ENCODE measurements at places on chromosomes 4 and X.

DNA sequence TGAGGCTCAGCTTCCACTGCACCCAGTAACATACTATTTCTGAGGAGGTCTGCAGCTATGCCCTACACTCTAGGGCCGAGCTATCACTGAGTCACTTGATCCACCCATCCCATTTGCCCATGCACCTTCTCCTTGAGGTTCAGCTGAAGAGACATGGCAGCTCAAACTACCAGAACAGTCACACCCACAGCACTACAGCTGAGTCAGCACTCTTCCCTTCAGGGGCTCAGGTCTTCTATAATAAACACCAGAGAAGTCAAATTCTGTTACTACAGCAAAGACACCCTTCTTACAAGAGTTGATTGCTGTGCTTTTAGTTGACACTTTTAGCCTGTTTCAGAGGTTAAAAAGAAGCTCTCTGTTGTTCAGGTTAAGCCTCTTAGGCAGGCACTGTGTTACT, 1696.4 kb upstream of the ADGRL3 start:
- DNase-seq = no peak

- DNase-seq = no peak
Observed at GRCh38 chr4:181677621-181678020, 565.6 kb upstream of the TENM3 start.

GRCh38 chr4:27005501-27005900, 144.9 kb downstream of the STIM2 start:
- no peak for DNase-seq

GRCh38 chr4:10095296-10095991, 21.2 kb downstream of the WDR1 start:
- DNase-seq = no peak

- no peak for DNase-seq
Observed at GRCh38 chrX:38805432-38806389, 4.5 kb downstream of the MID1IP1 start.

GRCh38 chr4:5885733-5886132, 7.2 kb downstream of the CRMP1 start:
- no peak for DNase-seq

DNA sequence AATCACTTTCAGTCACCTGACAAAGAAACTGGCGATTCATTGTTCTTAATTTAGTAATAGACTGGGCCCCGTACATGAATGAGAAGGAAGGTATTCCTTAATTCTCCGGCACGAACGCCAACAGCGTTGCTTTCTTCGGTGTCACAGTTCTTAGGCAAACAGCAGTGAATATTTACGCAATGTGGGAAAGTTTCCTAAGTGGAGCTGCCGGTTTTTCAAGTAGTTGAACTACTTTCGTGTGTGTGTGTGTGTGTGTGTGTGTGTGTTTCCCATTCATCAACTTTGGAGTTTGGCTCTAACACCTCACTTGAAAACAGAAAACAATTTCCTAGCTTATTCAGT, 651 bp downstream of the NXT2 start:
- no peak for DNase-seq

DNA sequence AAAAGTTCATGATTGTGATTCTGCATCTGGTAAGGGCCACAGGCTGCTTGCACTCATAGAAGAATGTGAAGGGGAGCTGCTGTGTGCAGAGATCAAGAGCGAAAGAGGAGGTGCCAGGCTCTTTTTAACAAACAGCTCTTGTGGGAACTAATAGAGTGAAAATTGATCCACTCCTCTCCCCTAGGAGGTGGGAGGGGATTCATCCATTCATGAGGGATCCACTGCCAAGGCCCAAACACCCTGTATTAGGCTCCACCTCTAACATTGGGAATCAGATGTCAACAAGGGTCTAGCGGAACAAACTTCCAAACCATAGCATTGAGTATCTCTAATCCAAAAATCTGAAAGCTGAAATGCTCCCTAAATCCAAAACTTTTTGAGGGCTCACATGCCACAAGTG, 16.4 kb upstream of the PPID start:
- DNase-seq = no peak

DNA sequence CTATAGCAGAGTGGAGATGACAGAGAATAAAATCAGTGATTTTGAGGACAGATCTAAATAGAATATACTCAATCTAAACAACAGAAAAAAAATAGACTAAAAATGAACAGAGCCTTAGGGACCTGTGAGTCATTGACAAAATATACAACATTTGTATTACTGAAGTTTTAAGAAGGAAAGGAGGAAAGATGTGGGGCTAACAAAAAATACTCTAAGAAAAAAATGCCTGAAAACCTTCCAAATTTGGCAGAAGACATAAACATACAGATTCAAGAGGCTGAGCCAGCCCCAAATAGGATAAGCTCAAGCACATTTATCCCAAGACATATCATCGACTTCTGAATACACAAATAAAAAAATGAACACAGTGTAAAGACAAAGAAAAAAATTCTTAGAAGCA, 123.6 kb upstream of the INTU start:
- no peak for DNase-seq

GRCh38 chrX:124502599-124502998, 156.2 kb downstream of the SH2D1A start:
- no peak for DNase-seq

DNA sequence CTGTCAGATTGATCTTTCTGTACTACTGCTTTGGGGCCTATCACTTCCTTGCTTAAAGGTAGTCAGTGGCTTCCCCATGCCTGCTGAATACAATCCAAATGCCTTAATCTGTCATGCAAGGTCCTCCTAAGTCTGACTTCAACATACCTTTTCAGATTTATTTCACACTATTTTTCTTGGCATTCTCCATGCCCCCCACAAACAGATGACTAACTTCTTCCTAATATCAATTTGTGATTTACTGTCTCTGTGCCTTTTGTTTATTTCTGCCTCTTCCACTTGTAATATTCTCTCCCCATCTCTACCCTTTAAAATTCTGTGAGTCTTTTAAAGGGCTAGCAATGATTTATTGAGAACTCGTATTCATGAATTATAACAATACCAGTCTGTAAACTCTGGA, 41.8 kb downstream of the OCRL start:
- no peak for DNase-seq

DNA sequence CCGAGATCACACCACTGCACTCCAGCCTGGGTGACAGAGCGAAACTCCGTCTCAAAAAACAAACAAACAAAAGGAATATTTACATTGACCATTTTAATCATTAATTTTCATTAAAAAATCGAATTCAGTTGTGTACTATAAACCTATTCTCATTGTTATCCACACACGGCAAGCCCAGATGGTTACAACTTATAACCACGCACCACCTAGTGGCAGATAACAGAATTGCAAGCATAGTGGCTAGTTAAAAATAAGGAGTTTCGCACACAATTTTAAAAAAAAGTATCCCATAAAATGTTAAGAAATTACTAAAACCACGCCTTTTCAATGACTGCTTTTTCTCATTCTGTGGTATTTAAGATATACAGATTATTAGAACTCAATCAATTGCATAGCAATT, 25.4 kb downstream of the MBNL3 start:
- no peak for DNase-seq

DNA sequence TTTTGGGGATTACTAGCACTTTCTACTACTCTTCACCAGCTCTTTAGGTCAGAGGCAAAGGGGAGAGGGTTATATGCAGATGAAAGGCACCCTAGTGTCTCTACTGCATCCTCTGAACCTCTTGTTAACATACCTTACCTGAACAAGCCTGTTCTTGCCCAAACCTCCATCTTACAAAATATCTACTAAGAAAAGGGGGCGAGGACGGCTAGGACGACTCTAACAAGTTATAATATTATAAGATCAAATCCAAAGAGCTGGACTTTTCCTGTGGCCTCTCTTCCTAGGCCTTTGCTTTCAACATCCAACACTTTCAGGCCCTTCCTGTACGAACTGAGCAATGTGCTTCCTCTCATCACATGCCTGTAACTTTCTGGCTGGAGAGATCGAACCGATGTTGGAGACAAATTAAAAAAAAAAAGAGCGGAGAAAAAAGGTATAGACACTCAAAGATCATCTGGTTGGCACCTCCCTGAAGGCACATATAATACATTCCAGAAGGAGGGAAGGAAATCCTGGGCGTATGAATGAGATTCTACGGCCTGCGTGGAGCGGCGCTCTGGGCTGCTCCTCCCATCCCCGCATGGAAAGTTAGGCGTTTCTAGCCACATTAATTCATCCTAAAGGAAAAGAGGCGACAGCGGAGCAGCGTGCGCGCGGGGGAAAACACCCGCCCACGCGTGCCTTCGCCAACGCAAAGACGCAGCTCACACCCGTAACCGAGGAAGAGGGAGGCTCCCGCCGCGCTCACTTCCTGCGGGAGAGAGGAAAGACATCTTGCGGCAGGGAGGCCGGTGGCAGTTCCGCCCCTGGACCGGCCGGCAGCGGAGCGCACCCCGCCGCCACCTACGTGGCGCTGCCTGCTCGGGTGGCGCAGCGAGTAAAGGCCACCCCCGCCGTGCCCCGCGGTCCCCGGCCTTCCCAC, 808 bp downstream of the PRDM5 start:
- no peak for DNase-seq

- no peak for DNase-seq
Observed at GRCh38 chr4:115357776-115358175, 244.4 kb upstream of the NDST4 start.

DNA sequence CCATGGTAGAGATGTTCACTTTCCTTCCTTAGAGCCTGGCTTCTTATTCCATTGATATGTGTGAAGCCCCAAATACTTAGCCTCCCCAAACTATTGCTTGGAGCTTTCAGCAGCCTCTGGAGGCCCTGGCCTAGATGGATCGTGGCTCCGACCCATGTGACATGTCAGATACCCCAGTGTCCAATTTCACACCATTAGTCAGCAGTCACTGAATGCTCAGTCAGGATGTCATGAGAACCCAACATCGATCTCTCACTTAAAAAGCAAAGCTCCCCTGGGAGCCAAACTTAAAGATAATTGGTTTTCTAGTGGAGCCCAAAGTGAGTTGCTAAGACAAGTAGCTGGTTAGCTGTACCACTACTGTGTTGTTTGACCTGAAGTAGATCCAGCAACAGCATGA, 41.6 kb upstream of the IGSF1 start:
- no peak for DNase-seq

DNA sequence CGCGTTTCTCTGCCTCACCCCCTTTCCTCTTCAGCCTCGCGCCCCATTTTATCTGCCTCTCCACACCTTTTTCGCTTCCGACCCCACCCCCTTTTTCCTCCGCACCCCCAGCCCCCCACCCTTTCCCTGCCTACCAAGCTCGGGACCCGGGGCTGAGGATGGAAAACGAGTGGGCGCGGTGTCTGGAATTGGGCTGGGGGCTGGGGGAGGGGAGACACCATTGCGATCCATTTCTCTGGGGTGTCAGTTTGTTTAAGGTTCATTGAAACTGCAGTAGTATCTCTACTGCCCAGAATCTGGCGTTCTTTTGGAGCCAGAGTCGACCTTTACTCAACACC, 707 bp downstream of the SLC9A6 start:
- DNase-seq = no peak

DNA sequence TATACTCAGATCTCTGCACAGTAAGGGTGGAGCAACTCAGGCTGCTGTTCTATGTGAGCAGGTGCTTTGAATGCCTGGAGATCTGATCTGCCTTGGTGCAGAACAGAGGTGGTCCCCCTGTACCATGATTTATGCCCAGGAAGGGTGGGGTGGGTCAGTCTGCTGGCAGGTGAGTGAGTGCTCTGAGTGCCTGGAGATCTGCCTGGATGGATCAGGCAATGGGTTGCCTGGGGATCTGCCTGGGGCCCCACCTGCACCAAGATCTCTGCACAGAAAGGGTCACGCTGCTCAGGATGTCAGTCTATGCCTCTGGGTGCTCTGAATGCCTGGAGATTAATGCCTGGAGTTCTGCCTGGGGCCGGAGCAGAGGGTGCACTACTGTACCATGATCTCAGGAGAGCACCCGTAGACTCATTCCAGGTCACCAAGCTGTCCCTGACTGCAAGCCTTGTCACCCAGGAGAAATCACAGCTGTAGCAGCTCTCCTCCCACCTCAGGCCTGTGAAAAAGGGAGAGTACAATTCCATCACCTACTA, 342.9 kb downstream of the GBA3 start:
- no peak for DNase-seq

- no peak for DNase-seq
Observed at GRCh38 chr4:187887906-187888305, 107.7 kb upstream of the ZFP42 start.

DNA sequence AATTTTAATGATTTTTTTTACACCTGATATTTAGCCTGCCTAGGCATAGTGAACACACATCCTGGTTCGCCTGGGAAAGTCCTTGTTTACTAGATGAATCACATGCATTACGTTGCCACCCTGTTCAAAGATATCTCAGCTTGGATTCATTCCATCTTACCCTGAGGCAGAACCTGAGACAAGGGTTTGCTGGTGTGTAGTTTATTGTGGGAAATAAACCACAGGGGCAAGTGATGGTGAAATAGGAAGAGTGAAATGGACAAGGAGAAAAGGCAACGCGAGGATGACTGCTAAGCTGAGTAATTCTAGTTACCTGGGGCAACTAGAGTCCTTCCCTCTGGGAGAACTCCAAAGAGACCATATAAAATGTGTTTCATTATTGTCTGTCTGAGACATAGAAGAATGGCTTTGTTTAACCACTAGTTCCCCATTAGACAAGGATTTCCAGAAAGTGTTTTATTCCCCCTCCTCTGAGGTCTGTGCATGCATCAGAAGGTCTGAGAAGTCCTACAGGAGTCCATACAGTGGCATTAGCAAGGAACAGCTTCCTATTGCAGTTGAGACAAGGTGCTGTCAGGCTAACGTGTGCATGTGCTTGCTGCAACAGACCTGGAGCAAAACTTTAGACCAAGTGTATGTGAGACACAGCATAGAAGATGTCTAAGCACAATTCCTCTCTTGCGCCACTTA, 797.3 kb upstream of the FRG1 start:
- peak; percentile 16 for DNase-seq

- no peak for DNase-seq
Observed at GRCh38 chr4:84677995-84678394, 95.1 kb downstream of the CDS1 start.

DNA sequence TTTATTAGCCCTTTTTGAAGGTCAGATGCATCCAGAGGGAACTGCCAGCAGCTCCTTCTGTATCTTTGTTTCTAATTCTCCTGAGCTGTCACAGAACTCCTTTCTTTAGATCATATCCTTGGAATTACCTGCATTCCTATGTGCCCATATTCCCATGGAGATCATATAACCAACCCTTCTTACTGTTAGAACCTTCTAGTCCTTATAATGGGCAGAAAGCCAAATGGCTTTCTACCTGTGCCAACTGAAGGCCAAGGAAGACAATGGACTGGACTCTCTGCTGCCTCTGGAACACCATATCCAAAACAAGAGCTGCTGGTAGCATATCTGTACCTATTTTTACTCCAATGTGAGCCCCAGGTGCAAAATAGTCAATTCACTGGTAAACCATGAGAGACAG, 60.7 kb downstream of the TBC1D9 start:
- DNase-seq = no peak

GRCh38 chr4:129323658-129324057, 227.7 kb downstream of the C4orf33 start:
- DNase-seq = no peak

DNA sequence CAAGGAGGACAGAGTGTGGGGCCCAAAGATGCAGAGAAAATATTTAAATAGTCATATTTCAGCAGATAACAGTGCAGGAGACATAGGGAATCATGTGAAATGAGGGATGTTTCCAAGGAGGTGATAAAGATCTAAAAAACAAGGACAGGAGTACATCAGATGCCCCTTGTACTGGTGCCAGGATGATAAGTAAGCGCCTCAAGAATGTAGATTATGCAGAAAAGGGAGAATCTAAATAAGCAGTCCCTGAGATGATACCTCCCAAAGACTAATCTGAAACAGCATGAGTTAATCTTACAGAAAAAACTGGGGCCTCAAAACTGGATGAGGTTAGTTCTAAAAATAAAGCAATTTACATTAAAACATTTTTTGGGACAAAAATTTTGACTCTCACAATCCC, 136.1 kb upstream of the WDFY3 start:
- no peak for DNase-seq

All from NCI-H1048 (cell line).